ENCODE measurements at places on chromosomes 7 and 10.

DNA sequence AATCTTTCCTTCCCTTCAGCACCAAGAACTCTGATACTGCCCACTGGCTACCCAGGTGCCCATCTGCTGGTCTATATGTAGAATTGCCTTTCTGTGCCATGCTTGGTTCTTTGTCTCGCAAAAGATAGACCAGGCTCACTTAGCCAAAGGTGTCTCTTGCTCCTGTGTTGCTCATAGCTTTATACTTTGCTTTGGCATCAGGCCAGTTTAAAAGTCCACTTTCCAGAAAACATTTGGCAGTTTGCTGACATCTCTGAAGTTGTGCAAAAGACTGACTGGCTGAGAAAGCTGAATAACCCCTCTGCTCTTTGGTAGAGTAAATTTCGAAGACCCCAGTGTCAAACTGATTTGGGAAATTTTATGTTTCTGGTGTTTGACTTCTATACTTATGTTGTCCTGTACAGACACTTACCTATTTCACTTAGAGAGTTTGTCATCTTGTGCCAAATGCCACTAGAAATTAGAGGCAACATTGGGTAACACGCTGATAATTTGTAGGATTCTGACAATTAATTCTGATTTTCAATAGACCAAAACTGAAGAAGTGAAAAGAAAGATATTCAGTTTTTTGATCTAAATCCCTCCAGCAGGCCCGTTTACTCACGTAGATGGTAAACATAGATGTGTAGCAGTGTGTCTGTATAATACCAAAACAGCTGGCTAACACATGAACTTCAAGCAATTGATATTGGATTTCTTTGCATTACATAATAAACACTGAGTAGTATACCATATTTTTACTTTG is 91.1 kb downstream of the CPED1 start:
- no peak for DNase-seq

DNA sequence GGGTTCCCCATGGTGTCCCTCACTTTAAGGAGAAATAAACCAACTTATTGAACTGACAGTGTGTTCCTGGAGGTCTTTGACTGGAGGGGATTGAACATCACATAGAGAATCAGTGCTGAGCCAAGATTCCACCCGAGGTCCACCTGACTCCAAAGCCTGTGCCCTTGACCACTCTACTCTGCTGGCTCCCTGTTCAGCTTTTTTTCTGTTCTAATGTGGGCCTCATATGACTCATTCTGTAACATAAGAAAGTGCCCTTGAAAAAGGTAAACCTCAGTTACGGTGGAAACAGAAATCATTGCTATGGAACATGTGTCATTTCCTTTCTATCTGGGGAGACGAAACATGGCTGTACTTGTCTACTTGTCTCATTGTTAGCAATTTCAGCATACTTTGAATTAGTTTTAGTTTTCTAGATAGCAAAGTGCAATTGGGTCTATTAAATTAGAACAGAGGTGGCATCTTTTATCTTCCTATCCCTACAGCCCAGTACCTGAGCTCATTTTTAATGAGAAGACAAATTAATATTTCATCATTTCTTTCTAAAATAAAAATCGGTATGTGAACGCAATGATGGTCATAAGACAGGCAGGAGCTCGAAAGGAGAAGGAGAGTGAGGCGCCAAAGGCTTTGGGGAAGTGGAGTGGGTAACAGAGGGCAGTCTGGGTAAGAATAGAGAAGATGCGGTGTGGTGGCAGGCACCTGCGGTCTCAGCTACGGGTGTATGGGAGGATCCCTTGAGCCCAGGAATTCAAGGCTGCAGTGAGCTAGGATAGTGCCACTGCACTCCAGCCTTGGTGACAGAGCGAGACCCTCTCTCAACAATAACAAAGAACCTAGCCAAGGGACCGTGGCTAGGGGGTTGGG is 1.5 kb downstream of the GSDME start:
- DNase-seq, result no peak

DNA sequence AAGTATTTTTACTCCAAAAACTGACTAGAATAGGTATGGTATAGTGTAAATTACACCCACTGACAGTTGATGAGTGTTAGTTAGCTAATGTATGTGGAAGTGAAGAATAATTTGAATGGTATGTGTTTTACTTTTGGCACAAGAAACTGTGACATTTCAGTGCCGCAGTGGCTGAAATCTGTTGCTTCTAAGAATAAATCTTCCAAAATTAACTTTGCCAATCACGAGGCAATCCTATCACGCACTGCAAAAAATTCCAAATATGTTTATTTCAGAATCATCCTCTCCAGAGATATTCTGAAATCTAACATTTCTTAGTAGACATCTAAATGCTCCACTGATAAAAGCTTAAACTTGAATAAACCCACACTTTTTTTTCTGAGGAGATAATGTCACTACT is 61.2 kb downstream of the PCLO start:
- no peak for DNase-seq

DNA sequence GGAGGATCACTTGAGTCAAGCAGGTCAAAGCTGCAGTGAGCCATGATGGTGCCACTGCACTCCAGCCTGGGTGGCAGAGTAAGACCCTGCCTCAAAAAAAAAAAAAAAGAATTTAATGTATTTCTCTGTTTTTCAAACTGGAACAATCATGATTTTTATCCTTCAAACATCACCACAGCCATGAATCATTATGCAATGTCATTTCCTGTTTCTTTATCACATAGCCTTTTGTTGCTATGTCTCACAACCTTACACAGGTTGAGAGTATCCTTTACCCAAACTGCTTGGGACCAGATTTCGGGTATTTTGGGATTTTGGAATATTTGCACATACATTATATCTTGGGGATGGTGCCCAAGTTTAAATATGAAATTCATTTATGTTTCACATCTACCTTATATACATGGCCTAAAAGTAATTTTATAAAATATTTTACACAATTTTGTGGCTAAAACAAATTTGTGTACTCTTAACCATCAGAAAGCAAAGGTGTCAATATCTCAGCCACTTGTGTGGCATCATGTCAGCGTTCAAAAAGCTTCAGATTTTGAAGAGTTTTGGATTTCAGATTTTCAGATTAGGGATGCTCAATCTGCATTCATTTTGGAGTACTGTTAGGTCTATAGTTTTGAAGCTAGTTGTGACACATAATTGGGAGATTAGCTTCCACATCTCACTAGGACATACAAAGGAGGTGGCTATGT is 8.2 kb downstream of the NT5C3A start:
- DNase-seq, result no peak

DNA sequence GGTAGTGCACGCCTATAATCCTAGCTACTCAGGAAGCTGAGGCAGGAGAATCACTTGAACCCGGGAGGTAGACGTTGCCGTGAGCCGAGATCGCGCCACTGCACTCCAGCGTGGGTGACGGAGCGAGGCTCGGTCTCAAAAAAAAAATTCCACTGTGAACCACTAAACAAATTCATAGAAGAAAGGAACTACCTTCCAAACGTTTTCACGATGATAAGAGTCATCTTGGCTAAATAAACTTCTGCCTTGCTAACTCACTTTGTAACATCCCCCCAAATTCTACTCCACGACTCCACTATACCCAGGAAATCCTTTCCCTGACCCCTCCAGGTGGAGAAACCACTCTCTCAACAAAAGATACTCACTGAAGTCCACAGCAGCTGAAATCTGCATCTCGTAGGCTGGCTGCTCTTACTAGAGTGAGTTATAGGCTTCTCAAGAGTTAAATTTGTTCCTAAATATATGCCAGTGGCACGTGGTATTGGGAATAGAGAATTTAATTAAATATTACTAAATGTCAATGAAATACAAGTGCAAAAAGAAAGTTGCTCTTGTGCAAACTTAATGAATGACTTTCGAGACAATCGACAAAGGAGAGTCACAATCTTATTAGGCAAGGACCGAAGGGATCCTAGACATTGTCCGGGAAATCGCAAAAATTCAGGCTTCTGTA is 1.6 kb upstream of the GTF2I start:
- no peak for DNase-seq

DNA sequence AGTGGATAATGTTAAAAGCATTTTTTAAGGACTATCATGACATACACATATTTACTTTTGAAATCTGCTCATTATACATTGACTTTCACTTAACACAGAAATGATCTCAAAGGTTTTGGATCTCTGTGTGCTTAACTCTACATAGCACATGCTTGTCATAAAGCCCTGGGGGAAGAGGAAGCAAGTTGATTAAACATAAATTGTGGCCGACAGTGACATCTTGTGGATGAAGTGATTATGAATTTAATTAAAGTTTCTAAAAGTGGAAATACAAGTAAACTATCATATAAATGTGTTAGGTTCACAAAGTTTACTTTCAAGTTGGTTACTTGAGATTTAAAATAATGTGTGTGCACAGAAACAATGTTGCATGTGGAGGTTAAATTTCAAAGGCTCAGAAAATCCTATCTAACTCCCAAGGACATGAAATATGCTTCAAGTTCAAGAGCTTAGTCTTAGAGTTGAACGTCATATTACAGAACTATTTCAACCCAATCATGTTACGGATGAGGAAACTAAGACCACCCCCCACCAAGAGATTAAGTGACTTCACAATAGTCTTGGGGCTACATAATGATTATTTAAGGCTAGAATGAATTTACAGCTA is 1247.8 kb downstream of the GATA3 start:
- DNase-seq, result peak; percentile 51

- DNase-seq, result no peak
These were observed 273.7 kb downstream of the CCDC3 start for GRCh38 chr10:12727832-12728215.

DNA sequence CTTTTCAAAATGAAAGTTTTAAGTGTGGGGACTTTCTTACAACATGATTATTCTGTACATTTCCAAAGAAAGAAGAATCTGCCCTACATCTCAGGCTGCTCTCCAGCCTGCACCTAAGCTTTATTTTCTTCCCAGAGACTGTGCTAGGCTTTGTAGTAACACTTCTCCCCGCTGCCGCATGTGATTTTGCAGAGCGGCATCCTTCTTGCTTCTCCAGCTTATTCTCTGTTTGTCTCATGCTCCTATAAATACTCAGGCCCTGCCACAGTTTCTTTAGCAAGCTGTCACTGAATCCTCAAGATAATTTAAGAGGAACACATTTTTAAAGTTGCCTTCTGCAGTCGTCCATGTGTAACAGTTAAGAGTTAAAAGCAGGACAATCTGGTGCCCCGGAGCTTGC is 53.5 kb downstream of the INSYN2A start:
- DNase-seq, result no peak

DNA sequence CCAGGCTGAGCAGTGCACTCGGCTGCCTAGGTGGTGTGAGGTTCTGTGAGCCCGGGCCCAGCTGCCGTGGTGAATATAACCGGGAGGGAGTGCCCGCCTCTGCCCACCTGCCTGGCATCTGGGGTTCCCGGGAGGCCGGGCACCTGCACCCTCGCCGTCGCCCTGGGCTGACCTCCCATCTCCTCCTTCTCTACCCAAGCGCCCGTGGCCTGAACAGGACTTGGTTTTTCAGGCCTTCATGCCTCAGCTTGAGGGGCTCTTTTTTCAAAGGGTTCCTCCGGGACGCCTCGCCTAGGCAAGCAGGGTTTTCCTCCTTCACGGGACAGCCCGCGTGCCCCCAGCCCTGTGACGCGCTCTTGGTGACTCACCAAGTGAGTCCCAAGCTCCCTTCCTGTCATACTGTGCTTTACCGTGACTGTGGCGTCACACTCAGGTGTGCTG is 9.9 kb downstream of the INPP5A start:
- DNase-seq, result no peak

DNA sequence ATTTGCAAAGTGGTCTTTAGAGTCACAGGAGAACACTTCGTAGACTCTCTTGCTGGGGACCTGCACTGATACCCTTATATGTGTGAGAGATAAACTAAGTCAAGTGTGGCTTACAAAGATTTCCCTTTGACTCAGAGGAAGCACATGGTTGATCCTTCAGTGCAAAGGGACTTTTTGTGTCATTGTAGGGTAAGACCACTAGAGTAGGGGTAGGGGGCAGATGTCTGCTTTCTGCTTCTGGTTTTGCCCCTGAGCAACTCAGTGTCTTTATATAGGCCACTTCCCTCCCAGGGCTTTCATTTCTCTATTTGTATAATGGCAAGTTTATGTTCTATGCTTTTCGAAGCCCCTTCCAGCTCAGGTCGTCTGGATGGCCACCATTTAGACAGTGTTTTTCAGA is 281.7 kb downstream of the SORCS3 start:
- no peak for DNase-seq

DNA sequence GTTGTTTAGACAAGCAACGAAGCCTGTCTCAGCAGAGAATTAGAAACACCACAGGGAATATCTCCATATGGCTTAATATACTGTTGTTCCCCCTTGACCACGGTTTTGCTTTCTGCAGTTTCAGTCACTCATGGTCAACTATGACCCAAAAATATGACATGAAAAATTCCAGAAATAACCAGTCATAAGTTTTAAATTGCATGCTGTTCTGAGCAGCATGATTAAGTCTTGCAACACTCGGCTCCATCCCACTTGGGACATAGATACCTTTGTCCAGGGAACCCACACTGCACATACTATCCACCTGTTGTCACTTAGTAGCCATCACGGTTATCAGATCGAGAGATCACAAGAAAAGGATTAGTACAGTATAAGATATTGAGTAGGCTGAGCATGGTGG is 60.7 kb upstream of the FOXK1 start:
- DNase-seq, result no peak

- no peak for DNase-seq
These were observed 83.5 kb downstream of the IPMK start for GRCh38 chr10:58184120-58184670.

GRCh38 chr10:51405580-51406351 is 293.6 kb downstream of the CSTF2T start:
- DNase-seq, result no peak

DNA sequence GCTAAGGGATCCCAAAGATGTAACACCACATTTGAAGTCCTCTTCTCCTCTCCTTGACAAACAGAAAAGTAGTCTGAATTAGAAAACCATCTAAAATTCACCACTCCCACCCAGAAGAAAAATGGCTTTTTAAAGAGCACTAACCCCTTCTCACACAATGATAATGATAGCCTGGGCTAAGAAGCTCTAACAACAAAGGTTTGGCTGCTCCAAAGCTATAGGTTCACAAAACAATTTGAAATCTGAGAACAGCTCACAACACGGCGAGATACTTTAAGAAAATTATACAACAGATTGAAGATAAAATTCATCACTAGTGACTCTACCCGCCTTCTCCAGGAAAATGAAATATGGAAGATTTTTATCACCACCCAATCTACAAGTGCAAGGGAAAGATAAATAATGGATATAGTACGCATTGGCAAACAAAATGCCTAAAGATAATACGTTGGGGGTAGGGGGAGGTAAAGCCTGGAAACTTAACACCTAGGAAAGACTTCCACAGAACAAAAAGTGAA is 7.4 kb downstream of the ITGB1 start:
- DNase-seq, result no peak

DNA sequence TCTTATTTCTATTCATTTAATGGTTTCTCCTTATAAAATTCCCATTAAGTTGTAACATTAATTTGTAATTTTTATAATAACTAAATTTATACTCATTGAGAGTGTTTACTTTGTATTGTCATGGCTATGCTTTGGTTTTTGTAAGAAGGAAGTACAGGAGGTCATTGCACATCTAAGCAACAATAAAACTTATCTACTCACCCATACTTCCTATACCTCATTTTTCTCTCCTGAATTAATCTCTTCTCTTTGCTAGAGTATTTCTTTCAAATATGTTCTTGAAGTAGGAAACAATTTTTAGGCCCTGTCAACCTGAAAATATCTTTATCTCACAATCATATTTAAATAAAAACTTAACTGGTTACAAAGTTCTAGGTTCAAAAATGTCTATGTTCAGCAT is 95.4 kb upstream of the WDR11 start:
- no peak for DNase-seq

All from amniotic stem cell (primary cell).